Occipital lobe (tissue), 3 donors: ENCODE measurements at places on chromosomes 12 and 14. TPM values are rescaled to one million over a fixed set of nuclear protein-coding genes. Genes with fewer than 3 reads are reported as not detected.

Gene GYS2
- not detected for total RNA-seq

Gene KRT74
- total RNA-seq, result not detected

Gene RGS6
- 6.9 TPM for total RNA-seq

Gene KSR2
- total RNA-seq, result 0.78 TPM

Gene GPX2
- not detected for total RNA-seq

Gene CCDC175
- total RNA-seq, result 3.3 TPM

Gene HOXC4
- not detected for total RNA-seq

Gene PTHLH
- not detected for total RNA-seq

Gene RPS6KL1
- 26.5 TPM for total RNA-seq

Gene ANKRD33
- not detected for total RNA-seq

Gene NR1H4
- not detected for total RNA-seq

Gene MRPS35
- 81.9 TPM for total RNA-seq

Gene TMEM260
- 31.0 TPM for total RNA-seq

Gene INHBE
- not detected for total RNA-seq

Gene CLEC1B
- not detected for total RNA-seq

Gene P2RX2
- not detected for total RNA-seq

Gene STON2
- 38.8 TPM for total RNA-seq

Gene COL2A1
- 0.78 TPM for total RNA-seq

Gene ZNF641
- 50.5 TPM for total RNA-seq

Gene MGAT2
- total RNA-seq, result 47.3 TPM

Gene HRK
- 0.47 TPM for total RNA-seq

Gene C12orf54
- not detected for total RNA-seq

Gene SLC10A1
- not detected for total RNA-seq

Gene TDRD9
- 1.2 TPM for total RNA-seq

Gene KLHL28
- 56.0 TPM for total RNA-seq

Gene CCDC196
- not detected for total RNA-seq

Gene POTEG
- total RNA-seq, result not detected

Gene DEGS2
- total RNA-seq, result 1.4 TPM

Gene METTL25
- 35.6 TPM for total RNA-seq

Gene SRRM4
- total RNA-seq, result 6.4 TPM

Gene INSM2
- 0.47 TPM for total RNA-seq

Gene RAD9B
- 0.94 TPM for total RNA-seq

Gene CD69
- 0.62 TPM for total RNA-seq

Gene C12orf50
- total RNA-seq, result not detected

Gene OR6C3
- not detected for total RNA-seq

Gene SIX6
- not detected for total RNA-seq

Gene PLEKHG7
- not detected for total RNA-seq

Gene SLC2A14
- total RNA-seq, result not detected

Gene PRB2
- total RNA-seq, result not detected

Gene MEG3
- total RNA-seq, result 92.5 TPM

Gene OTOGL
- 0.62 TPM for total RNA-seq

Gene TAS2R7
- 1.1 TPM for total RNA-seq

Gene L3HYPDH
- total RNA-seq, result 30.1 TPM

Gene PIWIL1
- total RNA-seq, result not detected

Gene PLEKHD1
- total RNA-seq, result 0.16 TPM

Gene SALL2
- total RNA-seq, result 11.2 TPM
